CD4-positive, alpha-beta memory T cell (primary cell): ENCODE measurements at places on chromosomes 12 and 14. TPM values are rescaled to one million over a fixed set of nuclear protein-coding genes. Genes with fewer than 3 reads are reported as not detected.
A peak's percentile ranks its signal among the peaks of the same experiment; 100 is the strongest.

The NKX2-1 gene
- not detected for total RNA-seq

DNA sequence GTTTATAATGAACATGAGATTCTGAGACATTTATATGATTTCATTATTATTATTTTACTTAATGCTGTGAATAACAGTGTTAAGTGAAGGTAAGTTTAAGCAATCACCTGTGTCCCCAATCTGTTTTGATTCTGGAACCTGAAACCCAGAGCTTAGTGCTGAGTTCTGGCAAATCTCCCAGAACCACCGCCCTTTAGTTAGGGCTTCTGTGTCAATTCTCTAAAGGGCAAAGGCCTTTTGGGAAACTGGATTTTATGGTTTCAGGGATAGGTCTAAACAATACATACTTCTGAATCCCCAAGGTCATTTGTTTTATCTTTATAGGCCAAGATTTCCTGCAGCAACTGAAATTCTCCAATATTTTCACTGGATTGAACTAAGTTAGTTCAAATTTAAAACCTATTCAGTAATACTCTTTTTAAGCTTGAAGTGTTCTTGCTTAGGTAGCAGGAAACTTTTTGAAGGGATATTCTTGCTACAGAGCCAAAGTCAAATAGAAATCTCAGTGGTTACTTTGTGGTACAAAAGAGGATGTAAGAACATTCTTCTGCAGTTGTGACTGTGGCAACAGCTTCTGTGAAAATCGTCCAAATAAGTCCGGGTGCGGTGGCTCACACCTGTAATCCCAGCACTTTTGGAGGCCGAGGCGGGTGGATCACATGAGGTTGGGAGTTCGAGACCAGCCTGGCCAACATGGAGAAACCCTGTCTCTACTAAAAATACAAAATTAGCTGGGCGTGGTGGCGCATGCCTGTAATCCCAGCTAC, 10.0 kb upstream of the PKP2 start:
- DNase-seq: no peak

DNA sequence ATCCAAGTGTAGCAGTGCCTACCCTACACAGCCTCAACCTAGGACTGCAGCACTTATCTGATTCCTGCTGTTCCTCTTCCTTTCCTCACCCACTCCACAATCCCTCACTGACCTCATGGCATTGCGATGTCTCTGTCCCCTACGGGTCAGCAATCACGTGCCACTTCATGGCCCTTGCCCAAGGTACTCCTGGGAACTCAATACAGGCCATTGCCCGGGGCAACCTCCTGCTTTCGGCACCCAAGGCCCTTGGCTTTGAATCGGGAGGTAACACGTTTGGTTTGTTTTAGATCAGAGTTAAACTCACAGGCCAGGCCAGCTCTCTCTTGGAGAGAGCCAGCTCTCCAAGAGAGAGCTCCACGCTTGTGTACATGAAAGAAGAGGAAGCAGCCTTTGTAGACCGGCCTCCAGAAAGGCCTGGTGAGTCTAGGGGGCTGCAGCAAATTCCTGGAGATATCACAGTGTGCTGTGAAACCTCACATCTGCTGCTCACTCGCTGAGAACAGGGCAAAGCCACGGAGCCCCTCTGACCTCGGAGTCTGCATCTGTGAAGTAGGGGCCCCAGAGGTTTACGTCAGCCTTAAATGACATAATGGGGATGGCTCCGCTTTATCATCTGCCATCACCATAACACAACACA, 12.2 kb downstream of the CLMN start:
- DNase-seq: no peak

GRCh38 chr14:68782091-68782981, 10.5 kb downstream of the ZFP36L1 start:
- DNase-seq: peak; percentile 84

DNA sequence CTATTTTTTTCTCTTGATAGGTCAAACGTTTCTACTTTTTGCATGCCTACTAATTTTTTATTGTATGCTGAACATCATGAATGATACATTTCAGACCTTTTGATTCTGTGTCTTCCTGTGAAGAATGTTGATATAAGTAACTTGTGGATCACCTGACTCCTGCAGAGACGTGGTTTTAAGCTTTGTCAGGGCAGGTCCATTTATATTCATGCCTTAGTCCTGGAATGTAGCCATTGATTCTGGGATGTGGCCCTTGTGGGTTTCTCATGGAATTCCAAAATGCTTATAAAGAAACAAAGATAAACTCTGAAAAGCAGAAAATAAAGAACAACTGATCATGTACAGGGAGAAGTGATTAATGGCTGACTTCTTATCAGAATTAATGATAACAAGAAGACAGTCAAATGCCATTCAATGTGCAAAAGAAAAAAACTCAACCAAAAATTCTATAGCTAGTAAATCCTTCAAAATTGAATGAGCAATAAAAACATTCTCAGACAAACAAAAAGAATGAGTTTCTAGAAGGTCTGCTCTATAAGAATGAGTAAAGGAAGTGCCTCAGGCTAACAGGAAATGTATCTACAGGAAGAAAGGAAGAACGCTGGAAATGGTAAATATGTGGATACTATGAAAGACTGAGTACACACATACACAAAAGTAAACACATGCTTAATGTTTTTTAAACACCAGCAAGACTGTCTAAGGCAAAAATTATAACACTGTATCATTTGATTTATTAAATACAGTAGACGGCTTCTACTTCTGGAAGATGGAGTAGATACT, 284.8 kb upstream of the DIO3 start:
- DNase-seq: no peak

DNA sequence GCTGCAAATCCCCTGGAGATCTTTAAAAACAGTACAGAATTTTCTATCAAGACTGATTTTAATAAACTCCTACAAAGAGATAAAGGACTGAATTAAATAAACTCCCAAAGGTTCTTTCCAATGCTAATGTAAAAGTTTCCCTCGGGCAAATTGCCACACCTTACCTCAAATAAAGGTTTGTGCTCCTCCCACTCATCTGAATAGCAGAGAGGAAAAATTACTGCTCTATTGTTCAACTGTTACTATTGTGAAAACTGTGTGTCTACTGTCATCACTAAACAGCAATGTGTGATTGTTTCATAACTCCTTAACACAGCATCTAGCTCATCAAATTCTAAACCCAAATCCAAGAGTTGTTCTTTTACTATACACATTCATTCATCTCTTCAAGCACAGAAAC, 3.2 kb downstream of the SPTLC2 start:
- DNase-seq: no peak

GRCh38 chr12:16303939-16304338, 26.5 kb upstream of the SLC15A5 start:
- no peak for DNase-seq
